Activated CD8-positive, alpha-beta memory T cell treated with anti-CD3 and anti-CD28 coated beads for 48 hours (primary cell): ENCODE measurements at places on chromosomes 5 and 9.

DNA sequence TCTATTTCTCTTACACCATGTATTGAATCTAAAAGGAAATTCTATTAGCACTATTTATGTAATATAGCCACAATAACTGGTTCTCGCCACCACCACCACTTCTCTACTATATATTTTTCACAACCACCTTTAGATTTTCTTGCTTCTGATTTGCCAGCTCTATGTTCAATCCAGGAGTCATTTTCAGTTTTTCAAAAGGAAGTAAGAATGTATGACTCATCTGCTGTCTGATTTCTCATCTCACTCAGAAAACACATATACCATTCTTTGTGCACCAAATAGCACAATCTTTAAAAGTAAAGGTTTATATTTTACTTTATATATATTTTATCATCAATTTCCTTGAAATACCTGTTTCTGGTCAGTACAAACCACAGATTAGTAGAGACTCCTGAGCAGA lies 1127.5 kb downstream of the TAF11L14 start:
- no peak for DNase-seq

- DNase-seq = no peak
Measured at GRCh38 chr5:171316258-171317121, 7.4 kb downstream of the TLX3 start.

- DNase-seq = no peak
Measured at GRCh38 chr5:123051206-123051605, 14.7 kb upstream of the PPIC start.

DNA sequence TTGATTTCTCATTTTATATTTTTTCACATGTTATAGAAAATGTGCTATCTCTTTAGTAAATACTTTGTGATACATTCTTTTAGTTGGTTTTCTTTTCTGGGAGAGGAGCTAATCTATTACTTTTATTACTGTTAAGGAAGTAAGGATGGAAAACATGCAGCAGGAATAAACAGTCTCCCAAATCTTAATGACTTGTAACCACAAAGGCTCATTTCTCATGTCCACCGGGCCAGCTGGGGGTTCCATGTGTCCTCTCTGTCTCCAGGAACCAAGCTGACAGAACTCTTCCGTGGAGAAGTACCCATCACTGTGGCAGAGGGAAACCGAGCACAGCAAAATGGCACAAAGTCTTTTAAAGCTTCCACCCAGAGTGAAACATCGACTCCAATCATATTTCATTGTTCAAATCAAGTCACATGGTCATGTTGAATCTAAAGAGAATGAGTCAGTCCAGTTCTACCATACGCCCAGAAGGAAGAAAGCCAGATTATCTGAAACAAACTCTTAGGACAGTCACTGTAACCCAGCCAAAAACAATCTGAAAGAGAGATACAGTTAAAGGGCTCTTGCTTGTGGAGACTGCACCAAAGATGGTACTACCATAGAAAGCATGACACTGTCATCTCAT lies 97.1 kb upstream of the CDH6 start:
- DNase-seq = no peak

GRCh38 chr5:36573438-36573837 lies 33.0 kb upstream of the SLC1A3 start:
- no peak for DNase-seq

- no peak for DNase-seq
Measured at GRCh38 chr9:137678202-137678601, 59.4 kb downstream of the EHMT1 start.

GRCh38 chr5:98827161-98827560 lies 53.7 kb downstream of the RGMB start:
- no peak for DNase-seq

GRCh38 chr5:67770431-67771025 lies 445.0 kb upstream of the PIK3R1 start:
- DNase-seq = no peak

DNA sequence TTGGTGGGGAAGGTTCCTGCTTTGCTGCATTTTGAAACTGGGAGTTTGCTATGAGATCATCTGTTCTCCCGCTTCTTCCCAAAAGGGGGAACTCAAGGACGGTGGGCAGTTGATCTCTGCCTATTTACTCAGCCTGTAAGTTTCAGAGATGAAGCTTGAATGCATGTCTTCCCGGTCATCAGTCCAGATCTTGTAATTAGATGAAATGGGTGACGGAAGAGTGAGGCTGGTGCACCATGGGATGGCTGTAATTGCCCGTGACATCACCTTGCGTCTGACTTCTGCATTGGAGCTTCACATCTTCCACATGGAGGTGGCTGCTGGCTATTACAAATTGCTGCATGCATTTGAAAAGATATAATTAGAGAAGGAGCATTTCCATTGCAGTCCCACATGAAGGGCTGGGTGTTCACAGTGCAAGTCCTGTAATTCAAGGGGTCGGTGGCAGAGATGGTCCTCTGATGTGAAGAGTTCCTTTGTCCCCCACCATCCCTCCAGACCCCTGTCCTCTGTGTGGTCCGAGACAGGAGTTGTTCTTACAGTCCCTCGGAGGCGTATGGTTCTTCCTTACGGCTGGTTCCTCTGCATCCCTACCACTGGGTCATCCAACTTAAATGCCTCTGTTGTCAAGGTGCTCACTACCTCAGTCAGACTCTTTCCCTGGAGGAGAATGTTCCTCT lies 72.9 kb downstream of the ZNF618 start:
- no peak for DNase-seq

GRCh38 chr5:121763665-121764064 lies 88.0 kb upstream of the FTMT start:
- DNase-seq = no peak

- no peak for DNase-seq
Measured at GRCh38 chr5:18270635-18271338, 636.5 kb downstream of the TAF11L14 start.

DNA sequence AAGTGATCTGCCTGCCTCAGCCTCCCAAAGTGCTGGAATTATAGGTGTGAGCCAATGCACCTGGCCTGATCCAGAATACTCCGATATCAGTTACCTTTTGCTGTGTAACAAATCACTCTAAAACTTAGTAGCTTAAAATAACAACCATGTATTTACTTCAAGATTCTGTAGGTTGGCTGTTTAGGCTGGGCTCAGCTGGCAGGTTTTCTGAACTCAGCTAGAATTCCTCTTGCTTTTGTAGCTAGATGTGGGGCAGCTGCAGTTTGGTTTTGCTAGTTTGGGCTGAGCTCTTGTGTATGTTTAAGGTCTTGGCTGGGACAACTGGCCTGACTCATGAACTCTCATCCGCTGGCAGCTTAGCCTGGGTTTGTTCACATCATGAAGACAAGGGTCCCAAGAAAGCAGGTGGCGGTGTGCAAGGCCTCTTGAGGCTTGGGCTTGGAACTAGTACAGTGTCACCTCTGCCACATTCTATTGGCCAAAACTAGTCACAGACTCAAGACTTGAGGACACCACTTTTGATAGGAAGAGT lies 138.3 kb upstream of the SHB start:
- DNase-seq = no peak
